ENCODE measurements at places on chromosomes 16 and 17.

DNA sequence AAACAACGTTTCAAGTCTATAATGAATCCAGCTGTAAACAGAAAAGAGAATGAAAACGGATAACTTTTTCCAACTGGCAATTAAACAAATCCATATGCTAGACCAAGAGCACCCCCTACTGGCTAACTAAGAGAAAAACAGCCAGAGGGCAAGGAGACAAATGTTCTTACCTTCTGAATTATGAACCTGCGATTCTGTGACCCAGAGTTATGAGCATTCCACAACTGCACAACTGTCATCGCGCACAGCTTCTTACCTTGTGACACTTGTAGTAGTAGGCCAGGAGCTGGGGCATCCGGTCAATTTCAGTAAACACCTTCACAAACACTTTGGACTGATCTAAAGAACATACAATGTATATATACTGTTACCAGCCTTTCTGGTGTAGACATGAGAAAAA, 18.6 kb downstream of the COG7 start:
- DNase-seq: no peak

DNA sequence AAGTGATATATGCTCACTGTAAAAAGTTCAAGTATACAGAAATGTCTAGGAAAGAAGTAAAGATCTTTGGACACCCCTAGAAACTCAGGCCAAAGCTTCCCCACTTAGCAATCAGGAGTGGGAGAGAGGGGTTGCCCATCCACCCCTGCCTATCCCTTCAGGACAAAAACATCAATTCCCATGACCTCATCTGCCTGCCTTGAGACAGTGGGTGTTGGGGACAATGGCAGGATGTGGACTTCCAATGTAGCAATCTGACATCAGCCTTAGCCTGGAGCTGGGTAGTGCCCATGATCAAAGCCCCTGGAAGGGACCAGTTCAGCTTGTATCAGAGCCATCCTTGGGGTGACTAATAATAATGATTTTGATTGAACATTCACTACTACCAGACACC, 18.1 kb downstream of the ITPRIPL2 start:
- no peak for DNase-seq

DNA sequence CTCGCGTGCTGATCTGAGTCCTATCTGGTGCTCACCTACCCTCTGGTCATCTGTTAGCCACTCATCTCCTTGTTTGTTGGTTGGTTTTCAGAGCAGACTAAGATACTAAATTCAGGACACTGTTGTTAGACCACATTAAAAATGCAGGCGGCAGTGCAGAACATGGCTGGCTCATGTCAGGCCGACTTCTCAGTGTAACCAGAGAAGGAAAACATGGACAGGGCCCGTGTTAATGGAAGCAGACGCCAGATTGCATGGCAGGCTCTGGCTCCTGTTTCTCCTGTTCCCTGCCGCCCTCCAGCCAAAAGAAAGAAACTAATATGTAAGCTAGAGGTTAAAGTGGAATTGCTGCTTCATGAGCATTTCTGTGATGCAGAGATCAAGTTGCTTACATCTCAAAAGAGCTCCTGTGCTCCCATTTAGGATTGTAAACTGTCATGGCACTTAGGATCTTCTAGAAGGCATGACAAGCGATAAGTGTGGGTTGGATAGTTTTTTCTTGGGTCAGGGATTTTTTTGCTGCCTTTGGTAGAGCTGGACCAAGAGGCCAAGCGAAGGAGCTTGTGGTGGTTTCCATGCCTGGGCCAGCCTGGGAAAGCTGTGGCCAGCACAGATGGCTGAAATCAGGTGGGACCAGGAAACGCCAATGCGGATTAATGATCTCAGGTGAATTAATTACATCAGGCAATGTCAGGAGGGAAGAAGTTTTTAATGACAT, 56.1 kb downstream of the YPEL2 start:
- DNase-seq: no peak

GRCh38 chr16:80263848-80264694, 276.7 kb upstream of the DYNLRB2 start:
- DNase-seq: no peak

DNA sequence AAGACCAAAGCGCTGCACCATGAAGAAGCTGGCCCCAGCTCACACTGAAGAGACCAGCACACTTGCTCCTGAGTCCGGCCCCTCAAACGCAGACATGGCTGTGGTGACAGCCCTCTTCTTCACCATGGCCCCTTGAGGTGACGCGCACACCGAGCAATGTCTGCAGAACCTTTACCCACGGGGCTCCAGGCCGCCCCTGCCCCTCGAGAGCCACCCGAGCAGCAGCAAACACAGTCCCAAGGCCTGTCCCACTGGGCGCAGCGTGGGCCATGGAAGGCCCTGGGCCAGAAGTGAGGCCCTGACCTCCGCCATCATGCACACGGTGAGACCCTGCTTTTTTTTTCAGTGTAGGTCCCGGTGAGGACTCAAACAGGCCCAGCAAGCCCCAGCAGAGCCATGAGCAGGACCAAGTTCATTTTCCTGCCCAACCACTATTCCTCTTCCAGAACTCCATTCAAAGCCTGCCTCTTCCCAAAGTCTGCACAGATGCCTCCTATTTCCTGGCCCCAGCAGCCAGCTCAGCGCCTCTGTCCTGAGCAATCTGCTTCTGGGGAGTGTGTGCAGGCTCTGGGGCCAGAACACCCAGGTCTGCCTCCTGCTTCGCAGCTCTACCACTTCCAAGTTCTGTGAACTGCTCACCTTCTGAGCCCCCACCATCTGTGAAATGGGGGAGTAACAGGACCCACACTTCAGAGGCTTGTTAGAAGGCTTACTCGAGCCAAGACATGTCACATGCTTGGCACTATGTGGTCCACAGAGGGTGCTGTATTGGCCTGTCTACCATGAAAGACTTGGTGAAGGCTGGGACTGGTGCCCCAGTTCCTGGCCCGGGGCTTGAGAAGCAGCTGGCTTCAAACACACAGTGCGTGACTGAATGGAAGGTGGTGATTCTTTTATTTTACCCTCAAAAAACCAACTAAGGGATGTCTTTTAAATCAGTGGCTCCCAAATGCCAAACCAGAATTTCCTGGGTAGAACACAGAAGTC, 35.7 kb upstream of the GSG1L start:
- DNase-seq: no peak

DNA sequence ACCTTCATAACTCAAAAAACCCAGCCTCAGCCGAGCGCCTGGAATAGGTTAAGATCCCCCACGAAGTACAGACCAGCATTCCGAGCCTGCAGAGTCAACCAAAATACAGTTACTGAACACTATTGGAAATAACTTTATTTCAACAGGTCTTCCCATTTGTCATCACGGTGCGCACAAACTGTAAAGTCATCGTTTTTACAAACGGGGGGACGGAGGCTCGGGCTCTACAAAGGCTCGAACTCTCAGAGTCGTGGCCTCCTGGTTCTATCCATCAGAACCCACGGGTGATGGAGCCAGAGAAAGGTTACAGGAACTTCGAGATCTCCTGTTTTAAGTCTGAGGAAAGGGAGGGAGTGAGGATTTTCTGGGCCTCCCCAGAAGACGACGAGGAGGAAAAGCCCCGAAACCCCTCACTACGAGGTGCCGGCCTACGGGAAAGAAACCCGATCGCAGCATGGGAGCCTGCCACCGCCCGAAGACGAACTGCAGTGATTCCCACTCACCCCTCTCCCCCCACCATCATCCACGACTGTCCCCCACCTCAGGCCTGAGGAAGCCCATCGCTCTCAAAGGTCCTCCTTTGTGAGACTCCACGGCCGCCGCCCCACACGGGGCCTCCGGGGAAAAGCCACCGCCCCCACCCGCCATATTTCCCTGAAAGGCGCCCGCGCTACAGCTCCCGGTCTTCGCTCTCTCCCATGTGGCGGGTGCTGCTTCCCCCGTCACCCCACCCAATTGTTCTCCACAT, 917 bp downstream of the YWHAE start:
- DNase-seq: peak; percentile 41

GRCh38 chr16:71594000-71594646, 17.2 kb upstream of the TAT start:
- no peak for DNase-seq

Measured in activated CD4-positive, alpha-beta T cell treated with anti-CD3 and anti-CD28 coated beads for 1 hour (primary cell).